ENCODE measurements at places on chromosomes 2 and 18.
A peak's percentile ranks its signal among the peaks of the same experiment; 100 is the strongest.

DNA sequence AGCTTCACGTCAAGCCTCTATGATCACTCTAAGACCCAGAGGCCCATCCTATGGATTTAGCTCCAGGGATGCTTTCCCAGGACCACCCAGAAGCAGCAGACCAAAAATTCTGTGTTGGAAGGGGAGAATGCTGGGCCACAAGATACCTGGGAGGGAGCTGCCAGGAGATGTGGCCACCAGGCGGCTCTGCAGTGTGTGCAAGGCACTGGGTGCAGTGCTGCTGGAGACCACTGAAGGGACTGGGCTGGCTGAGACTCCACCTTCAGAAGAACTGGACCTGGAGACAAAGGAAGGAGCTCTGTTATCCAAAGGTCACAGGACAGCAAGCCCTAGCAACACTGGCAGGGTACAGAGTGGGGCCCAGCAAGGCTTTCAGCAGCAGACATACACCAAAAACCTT is 34.0 kb downstream of the KANSL3 start:
- no peak overlapping the region for H3K4me3 ChIP-seq
- no peak for DNase-seq
- H3K4me1 ChIP-seq, result peaks cover 9% of the 10 kb centered on the region
- peaks cover 65% of the 10 kb centered on the region for H3K36me3 ChIP-seq
- no peak overlapping the region for H3K27ac ChIP-seq

DNA sequence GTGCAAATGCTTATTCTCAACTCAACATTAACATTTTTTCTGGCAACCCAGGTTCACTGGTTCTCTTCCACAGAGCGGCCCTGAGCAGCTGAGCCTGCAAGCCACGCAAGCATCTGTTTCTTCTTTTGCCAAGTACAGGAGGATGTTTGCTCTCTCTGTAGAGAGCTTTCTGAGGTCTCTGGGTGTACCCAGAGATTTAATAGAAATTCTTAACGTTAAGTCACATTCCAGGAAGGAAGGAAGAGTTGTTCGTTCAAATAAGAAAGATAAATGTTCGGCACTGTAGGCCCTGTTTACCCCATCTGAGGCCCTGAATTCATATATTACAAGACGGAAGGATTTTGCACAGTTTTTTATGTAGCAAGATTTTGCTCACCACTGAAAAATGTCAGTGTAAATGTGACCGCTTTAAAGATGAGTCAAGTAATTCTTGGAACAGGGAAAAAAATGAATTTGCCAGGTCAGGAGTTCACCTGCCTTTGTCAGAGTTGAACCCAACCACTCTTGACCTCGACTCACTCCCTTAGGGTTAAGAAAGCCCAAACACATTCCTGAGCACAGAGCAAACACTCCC is 30.1 kb downstream of the KCTD18 start:
- H3K27ac ChIP-seq, result peak overlapping the region; percentile 75
- H3K36me3 ChIP-seq, result peaks cover 34% of the 10 kb centered on the region
- DNase-seq, result peak; percentile 85
- H3K4me3 ChIP-seq, result peak overlapping the region; percentile 8

DNA sequence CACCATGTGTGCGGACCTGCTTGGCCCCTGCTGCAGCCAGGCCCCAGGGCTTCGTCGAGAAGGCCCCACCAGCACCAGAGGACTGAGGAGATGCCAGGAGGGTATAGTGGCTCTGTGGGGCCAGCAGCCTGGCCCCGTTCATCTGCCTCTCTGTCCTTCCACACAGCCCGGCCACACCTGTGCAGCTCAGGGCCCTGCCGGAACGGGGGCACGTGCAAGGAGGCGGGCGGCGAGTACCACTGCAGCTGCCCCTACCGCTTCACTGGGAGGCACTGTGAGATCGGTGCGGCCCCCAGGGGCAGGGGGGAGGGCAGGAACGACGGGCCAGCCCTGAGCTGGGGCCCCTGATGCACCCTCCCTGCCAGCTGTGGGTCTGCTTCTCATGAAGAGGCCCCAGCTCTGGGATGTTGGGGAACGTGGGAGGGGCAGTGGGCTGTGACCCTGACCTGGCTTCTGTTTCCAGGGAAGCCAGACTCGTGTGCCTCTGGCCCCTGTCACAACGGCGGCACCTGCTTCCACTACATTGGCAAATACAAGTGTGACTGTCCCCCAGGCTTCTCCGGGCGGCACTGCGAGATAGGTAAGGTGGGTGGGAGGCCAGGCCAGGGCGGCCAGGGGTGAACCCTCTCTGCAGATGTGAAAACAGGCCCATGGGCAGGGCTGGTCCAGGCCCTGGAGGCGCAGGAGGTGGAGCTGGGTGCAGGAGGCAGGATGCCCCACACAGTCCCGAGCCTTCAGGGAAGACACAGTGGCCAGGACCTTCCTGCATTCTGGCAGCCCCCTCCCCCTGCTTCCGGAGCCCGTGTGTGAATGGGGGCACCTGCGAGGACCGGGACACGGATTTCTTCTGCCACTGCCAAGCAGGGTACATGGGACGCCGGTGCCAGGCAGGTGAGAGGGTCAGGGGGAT is 50.3 kb downstream of the MTERF4 start:
- H3K4me1 ChIP-seq, result no peaks in the 10 kb centered on the region
- DNase-seq, result no peak
- H3K27ac ChIP-seq, result no peak overlapping the region

- H3K4me3 ChIP-seq, result no peak overlapping the region
- no peaks in the 10 kb centered on the region for H3K36me3 ChIP-seq
- peaks cover 9% of the 10 kb centered on the region for H3K4me1 ChIP-seq
- H3K27me3 ChIP-seq, result no peaks in the 10 kb centered on the region
- DNase-seq, result peak; percentile 88
Observed at GRCh38 chr2:120323214-120323613, 22.7 kb upstream of the INHBB start.

DNA sequence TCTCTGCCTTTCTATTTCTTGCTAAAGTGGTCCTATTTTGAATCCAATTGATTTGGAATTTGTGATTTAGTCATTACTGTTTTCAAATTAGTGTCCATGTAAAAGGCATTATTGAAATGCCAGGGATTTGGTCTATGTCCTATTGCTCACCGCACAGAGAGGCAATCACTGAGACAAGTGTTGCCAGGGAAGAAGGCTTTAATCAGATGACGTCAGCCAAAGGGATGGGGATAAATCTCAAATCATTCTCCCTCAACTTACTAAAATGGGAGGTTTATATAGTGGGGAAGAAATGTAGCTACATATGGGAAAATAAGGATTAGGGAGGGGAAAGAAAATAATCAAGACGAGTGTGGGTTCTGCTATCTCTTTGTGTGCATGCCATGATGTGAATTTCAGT is 9.6 kb downstream of the SERPINB12 start:
- H3K27ac ChIP-seq, result peak overlapping the region; percentile 85
- no peaks in the 10 kb centered on the region for H3K27me3 ChIP-seq
- no peak for DNase-seq
- no peak overlapping the region for H3K4me3 ChIP-seq
- H3K4me1 ChIP-seq, result peaks cover 25% of the 10 kb centered on the region
- no peaks in the 10 kb centered on the region for H3K36me3 ChIP-seq
